Germinal center (tissue), 1 donor: ENCODE measurements at places on chromosomes 4 and X.

- DNase-seq: no peak
Observed at GRCh38 chr4:101825953-101826352, 35.4 kb downstream of the BANK1 start.

GRCh38 chr4:41009411-41009810 is 204.9 kb downstream of the APBB2 start:
- no peak for DNase-seq

DNA sequence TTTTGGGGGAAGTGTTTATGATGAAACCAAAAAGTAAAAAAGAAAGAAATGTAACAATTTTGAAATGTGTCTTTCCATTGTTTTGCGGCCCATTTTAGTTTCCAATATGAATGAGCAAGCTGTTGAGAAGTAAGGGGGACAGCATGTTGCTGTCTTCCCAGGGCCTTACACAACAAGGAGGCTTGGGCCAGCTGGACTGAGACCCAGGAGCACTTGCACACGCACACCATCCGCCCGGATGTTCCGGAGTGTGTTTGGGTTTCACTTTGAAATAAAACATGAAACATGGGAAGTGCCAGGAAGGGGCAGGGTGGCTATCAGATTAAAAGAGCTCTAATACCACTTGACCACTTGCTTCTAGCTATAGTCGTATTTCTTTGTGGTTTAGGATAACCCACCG is 144.4 kb downstream of the NHS start:
- DNase-seq: no peak

DNA sequence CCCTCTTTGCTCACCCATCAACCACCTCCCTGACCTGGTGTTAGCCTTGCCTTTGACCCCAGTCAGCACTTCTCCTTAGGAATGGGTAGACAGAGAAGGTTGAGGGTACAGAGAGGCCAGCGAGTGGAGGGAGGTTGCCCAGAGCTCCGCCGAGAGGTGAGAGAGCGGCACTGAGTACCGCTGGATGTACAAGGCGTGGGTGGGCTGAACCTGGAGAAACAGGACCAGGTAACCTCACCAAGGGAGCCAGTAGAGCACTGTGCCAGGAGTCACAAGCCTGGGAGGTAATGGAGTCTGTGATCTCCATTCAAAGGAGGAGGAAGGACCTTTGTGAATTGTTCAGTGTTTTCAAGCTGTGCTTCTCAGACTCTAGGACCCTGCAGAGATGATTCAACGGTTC is 256.2 kb downstream of the EVC2 start:
- DNase-seq: no peak

- DNase-seq: no peak
Observed at GRCh38 chr4:110046588-110047049, 133.9 kb downstream of the EGF start.

GRCh38 chr4:80255329-80256095 is 11.0 kb upstream of the FGF5 start:
- no peak for DNase-seq

GRCh38 chrX:31397119-31397518 is 325.3 kb upstream of the FTHL17 start:
- DNase-seq: no peak

GRCh38 chr4:5280828-5281227 is 229.5 kb downstream of the STK32B start:
- DNase-seq: no peak

DNA sequence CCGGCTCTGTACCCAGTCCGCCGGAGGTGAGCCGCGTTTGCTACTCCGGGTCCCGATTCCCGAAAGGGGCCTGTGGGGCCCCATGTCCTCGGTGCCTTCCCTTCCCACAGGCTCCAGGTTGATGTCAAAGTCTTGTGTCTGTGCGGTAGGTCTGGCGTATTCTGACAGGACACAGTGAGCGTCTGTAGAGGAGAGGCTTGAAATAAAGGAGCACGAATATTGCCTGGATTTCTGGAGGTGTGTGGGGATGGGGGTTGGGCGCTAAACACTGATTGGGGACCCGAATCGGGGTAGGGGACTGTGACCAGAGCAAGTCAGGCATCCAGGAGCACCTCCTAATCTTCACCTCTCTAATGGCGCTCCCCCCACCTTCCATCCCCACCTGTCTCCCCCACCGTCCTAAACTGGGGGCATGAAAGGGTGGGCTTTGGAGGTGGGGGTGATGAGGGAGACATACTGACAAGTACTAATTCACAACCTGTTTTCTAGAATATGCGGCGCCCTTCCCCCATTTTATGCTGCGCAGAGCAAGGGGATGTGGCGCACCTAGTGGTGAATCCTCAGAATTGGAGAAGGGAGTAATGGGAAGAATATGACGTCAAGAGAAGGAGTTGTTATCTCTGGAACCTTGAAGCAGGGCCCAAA is 855 bp downstream of the GPRASP2 start:
- DNase-seq: no peak

GRCh38 chrX:123779908-123780396 is 47.1 kb upstream of the THOC2 start:
- no peak for DNase-seq

DNA sequence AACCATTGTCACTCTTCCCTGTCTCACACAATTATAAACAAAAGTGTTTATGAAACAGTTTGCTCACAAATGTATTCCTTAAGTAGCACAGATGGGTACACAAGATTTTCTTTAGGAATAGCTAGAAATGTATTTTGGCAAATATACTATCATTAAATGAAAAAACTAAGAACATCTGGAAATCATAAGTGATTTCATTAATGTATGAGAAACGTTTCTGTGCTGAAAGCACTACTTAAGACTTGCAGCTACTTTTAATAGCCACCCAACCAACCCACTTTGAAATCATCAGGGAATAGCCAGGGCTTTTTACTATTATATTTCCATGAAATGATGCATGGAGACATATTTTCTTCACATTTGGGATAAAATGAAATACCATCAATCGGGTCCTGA is 62.3 kb upstream of the NAP1L5 start:
- no peak for DNase-seq

- DNase-seq: no peak
Observed at GRCh38 chr4:95599777-95600400, 51.1 kb upstream of the UNC5C start.

GRCh38 chrX:29542152-29542551 is 673.2 kb upstream of the MAGEB2 start:
- DNase-seq: no peak

- no peak for DNase-seq
Observed at GRCh38 chr4:20532116-20532790, 168.0 kb upstream of the PACRGL start.

DNA sequence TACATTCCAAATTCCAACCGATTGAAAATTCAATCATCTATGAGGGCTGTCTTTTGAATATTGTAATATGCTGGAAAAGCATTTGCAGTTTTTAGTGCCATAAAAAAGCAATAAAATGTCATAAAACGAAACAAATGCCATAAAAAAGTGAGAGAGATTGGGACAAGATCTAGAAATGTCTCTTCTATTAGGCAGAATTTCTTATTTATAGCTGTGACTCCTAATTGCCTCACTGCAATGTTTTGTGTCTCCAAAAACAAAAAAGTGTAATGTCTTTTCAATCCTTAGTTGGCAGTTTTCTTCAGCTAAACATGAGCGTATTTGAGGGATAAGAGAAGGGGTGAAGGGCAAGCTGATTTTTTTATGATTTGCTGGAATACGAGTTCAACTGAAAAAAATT is 153.9 kb downstream of the NAF1 start:
- DNase-seq: no peak

GRCh38 chr4:112819729-112820128 is 182.8 kb downstream of the LARP7 start:
- DNase-seq: no peak

DNA sequence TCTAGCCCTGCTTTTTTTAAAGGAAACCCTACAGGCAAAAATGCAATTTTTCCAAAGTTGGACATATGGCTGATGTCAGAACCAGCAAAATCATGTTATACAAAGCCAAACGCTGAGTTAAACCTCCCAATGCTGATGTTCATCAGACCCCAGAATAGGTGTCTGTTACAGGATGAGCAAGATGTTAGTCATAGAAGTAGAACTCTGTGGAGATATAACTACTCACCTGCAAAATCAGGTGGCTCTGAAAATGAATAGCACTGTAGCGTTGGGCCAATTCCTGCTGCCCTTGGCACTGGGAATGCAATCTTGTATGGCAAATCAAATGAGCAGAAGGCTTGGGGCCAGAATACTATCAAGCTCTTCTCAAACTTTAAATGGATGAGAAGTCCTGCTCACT is 634.1 kb downstream of the RPA4 start:
- DNase-seq: no peak

DNA sequence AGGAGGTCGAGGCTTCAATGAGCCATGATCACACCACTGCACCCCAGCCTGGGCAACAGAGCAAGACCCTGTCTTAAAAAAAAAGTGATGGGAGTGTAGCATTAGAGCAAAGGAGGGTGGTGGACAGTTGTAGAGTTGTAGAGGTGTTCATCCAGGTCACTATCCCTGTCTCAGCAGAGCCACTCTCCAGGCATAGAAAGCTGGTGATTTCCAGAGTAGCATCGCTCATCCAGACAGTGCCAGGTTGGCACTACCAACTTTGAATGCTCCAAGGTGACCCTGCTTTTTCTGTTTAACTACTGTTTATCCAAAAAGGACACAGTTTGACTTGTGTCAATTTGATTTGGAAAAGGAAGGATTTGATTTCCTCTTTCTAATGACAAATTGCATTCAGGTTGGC is 147.3 kb downstream of the USP46 start:
- no peak for DNase-seq

DNA sequence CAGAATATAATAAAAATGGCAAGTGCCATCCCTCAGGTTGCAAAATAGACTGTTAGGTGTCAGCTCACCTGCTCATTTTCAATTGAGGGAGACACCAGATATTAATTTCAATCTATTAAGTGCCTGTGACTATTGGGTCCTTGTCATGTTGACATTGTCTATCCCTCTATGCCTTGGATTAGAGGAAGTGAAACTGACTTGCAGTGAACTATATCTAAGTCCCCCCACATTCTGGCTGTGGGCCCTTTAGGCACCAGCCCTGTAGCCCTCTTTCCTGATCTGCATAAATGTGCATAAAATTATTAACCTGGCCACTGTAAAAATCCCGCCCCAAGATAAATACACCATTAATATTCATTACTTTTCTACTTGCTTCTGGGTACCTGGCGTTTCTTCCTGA is 293.0 kb upstream of the CLNK start:
- peak; percentile 54 for DNase-seq

- DNase-seq: no peak
Observed at GRCh38 chr4:163610648-163611047, 116.2 kb downstream of the TMA16 start.

DNA sequence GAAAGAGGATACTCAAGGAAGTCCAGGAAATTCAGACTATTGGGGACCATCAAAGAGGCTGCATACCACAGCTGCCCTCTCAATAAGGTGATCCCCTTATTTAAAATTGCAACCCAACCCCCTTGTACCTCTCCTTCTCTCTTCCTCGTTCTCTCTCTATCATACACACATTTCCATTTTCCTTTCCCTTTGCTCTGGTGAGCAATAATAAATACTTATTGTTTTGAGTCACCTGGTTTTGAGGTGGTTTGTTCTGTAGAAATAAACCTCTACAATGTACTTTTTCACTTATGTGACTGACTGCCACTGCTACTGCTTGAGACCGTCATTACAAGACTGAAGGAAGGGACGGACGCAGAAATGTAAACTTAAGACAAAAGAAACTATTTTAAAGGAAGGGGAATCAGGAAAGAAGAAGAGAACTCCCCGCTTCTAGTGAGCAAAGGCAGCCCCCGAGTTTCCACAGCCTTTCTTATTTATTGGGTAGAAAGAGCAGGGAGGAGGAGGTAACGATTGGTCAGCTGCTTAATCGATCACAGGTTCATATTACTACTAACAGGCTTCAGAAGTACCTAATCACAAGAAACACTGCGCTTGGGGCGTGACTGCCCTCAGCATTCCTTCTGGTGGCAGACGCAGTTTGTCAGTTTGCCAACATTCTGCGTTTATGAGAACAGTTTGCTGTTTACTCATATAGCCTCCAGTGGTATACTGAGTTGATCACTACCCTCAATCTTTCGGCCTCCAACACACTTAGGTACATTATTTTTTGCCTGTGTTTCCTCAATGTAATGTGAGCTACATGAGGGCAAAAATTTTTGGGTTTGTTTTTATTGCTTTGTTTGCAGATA is 16.9 kb upstream of the TMEM165 start:
- no peak for DNase-seq

DNA sequence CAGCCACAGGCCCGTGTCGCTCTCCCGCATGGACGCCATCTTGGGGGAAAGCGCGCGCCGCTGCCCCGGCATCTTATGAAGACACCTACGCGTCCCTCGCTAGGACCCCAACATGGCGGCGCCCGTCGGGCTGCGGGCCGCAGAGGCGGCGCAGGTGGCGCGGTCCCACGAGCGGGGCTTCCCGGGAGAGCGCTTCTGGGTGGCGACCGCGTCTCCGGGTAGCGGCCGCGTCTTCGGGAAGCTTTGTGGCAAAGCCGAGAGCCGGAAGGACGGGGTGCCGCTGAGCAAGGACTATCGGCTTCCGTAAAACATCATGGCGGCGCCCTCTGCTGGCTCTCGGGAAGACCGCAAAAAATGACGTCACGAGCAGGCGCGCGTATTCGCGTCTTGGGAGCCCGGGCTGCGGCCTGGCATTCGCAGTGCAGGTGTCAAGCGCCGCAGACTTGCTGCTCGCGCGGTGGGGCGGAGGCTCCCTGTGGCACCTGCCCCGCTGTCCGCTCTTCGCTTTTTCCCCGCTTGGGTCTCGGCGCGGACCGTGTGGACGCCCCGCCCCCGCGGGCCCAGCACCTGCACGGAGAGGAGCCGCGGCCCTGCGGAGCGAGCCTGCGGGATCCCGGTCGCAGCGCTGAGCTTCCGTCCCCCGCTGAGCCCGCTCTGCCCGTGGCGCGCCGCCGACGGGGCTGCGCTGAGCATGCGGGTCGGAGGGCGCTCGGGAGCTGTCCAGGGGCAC is at the start of gene NELFA:
Gene NELFA (minus strand): TSS at position 54 of the 730 bp plus-strand sequence. CDS start 15 bp downstream, at position 39.
- peak; percentile 93 for DNase-seq

DNA sequence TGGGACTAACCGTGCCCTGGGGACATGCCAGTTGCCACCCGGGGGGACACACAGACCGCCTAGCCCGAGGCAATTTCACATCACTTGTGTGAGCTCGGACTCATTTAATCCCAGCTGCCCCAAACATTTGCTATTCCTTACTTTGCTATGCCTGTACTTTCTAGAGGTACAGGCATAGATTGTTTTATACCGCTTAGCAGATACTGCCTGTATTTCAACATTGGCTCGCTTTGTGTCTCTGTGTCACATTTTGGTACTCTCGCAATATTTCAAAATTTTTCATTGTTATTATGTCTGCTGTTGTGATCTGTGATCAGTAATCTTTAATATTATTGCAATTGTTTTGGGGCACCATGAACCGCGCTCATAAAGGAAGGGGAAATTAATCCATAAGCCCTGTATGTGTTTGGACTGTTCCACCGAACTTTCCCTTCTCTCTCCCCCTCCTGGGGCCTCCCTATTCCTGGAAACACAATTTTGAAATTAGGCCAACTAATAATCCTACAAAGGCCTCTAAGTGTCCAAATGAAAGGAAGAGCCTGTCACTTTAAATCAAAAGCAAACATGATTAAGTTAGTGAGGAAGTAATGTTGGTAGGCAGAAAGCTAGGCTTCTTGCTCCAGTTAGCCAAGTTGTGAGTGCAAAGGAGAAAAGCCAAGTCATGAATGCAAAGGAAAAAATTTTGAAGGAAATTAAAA is 568 bp upstream of the CASP6 start:
- no peak for DNase-seq
